Karpas-422 (cell line): ENCODE measurements at places on chromosomes 2 and 18. TPM values are rescaled to one million over a fixed set of nuclear protein-coding genes. Genes with fewer than 3 reads are reported as not detected.

SP9 gene
- total RNA-seq: not detected in 2 replicates

DNA sequence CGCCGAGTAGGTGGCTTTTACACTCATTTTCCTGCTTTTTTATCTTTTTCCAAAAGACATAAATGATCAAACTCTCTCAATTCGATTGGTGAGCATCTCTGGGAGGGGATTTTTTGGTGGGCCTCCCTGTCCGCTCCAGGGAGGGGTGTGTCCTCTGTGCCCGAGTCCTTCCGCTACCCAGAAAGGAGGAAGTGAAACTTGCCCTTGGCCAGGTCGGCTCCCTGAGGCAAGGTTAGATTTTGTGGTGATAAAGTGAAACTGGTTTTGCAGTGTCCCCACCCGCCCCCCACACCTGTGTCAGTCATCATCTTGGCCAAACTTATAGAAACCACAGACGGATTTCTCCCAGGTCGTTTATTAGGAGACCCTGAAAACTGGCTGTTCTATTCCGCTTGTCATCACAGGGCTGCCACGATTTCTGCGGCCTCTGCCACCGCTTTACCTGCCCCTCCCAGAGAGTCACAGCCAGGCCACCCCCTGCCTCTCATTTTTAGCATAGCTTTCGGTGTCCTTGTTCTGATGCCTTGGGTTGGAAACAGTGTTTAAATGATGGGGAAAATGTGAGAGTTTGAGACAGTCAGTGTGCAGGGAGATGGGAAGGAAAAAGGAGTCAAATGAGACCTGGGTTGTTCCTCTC, 93.6 kb downstream of the SH3BP4 start:
- H3K27ac ChIP-seq: no peak overlapping the region
- H3K27me3 ChIP-seq: no peaks in the 10 kb centered on the region
- H3K36me3 ChIP-seq: no peaks in the 10 kb centered on the region
- no peak overlapping the region for H3K4me3 ChIP-seq
- peak; percentile 52 for DNase-seq

GRCh38 chr2:129751409-129751808, 228.1 kb upstream of the RAB6C start:
- H3K4me3 ChIP-seq: no peak overlapping the region
- H3K36me3 ChIP-seq: no peaks in the 10 kb centered on the region
- H3K4me1 ChIP-seq: peaks cover 10% of the 10 kb centered on the region
- no peak overlapping the region for H3K27ac ChIP-seq

MTCL1 gene
- total RNA-seq: 0.43 and 2.9 TPM in 2 replicates

KCTD1 gene
- 2.1 and 4.9 TPM in 2 replicates for total RNA-seq
